Hair follicular keratinocyte (primary cell): ENCODE measurements at places on chromosomes 1 and 21. TPM values are rescaled to one million over a fixed set of nuclear protein-coding genes. Genes with fewer than 3 reads are reported as not detected.

MEX3A gene
- 1.8 and 2.0 TPM in 2 replicates for total RNA-seq

B3GALT2 gene
- total RNA-seq, result not detected in 2 replicates

PROK1 gene
- total RNA-seq, result not detected in 2 replicates

TDRD5 gene
- total RNA-seq, result not detected in 2 replicates

PBX1 gene
- total RNA-seq, result 0.53 and 0.86 TPM in 2 replicates

CFAP74 gene
- total RNA-seq, result not detected in 2 replicates

ZNF593OS gene
- total RNA-seq, result not detected in 2 replicates

ZC3H12A gene
- total RNA-seq, result 44.1 and 67.5 TPM in 2 replicates

CSF3R gene
- total RNA-seq, result not detected in 2 replicates

CD1E gene
- not detected in 2 replicates for total RNA-seq

TGFB2 gene
- 5.5 and 7.9 TPM in 2 replicates for total RNA-seq

LRRC47 gene
- 32.7 and 35.5 TPM in 2 replicates for total RNA-seq

SLC45A3 gene
- 3.0 and 6.3 TPM in 2 replicates for total RNA-seq

PLEKHA6 gene
- 2.0 and 3.1 TPM in 2 replicates for total RNA-seq

ELF3 gene
- total RNA-seq, result 0.62 TPM in 1 of 2 replicates, not detected in the other

KIF26B gene
- 0.95 and 3.2 TPM in 2 replicates for total RNA-seq

OPRD1 gene
- total RNA-seq, result not detected in 2 replicates

GSTM1 gene
- total RNA-seq, result 8.1 and 18.4 TPM in 2 replicates

SLC16A4 gene
- 0.95 and 1.2 TPM in 2 replicates for total RNA-seq

TMEM53 gene
- total RNA-seq, result 3.7 and 10.2 TPM in 2 replicates

SPATA46 gene
- not detected in 2 replicates for total RNA-seq

RGS13 gene
- total RNA-seq, result not detected in 2 replicates

TAS1R2 gene
- not detected in 2 replicates for total RNA-seq

SYPL2 gene
- not detected in 2 replicates for total RNA-seq

SFN gene
- total RNA-seq, result 1,687 and 1,807 TPM in 2 replicates

GPR37L1 gene
- not detected in 2 replicates for total RNA-seq

GBP1 gene
- total RNA-seq, result 3.1 and 7.7 TPM in 2 replicates

CNR2 gene
- not detected in 2 replicates for total RNA-seq
